Stimulated activated CD8-positive, alpha-beta memory T cell treated with anti-CD3 and anti-CD28 coated beads, Interleukin-4, amount 100 ng/mL, for 48 hours (primary cell): ENCODE measurements at places on chromosomes 2 and 18.

DNA sequence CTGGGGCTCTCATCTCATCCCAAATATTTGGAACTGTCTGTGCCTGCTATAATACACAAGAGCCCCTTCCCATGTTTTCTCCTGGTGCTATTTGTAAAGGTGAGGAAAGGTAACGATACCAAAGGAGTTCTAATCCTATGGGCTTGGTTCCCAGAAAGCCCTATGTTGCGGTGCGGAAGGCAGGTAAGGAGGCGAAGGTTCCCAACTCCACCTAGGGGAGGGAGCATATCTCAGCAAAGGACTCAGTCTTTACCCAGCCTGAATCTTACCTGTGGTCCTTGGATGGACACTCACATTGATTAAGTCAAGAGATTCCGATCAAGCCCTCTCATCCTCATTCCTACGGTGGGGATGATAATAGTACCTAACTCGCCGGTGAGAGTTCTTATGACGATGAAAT, 140.1 kb downstream of the BCL2 start:
- no peak for DNase-seq

GRCh38 chr2:157150747-157151146, 106.8 kb upstream of the GALNT5 start:
- DNase-seq: no peak

DNA sequence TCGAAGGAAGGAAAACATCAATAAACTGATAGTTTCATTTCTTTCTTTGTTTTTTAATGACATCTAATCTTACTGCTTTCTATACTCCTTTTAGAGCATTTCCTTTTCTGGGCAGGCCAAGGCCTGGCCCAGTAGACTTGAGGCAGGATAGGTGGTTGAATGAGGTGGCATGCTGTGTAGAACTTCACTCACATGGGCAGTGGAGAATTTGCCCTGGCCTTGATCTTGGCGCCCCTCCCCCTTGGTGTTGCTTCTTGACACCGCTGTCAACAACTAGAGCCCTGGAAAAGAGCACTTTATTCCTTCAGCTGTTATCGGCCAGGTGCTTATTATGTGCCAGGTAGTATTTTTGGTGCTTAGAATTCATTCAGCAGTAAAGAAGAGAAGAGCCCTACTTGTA, 37.4 kb downstream of the XRCC5 start:
- no peak for DNase-seq

DNA sequence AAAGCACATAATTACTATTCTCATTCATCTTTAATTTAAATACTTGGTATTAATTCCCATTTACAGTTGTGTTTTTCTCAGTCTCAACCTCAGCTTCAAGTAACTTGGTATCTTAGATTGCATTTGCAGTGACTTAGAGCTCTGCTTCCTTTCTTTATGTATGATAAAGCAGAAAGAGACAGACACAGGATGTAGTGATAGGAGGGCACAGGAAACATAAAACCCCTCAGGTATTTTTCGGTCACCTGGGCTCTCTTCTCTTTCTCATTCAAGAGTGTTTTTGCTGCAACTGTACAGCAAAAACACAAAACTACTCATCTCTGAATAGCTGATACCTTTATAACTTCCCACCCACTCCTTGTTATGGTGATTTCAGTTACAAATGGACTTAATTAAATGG, 83.1 kb downstream of the KCTD18 start:
- no peak for DNase-seq

GRCh38 chr2:44941551-44942234, at the start of gene SIX3:
Gene SIX3 (plus strand): TSS chr2:44941702. CDS start chr2:44942105, 403 bp downstream.
- peak; percentile 62 for DNase-seq

- DNase-seq: no peak
Measured at GRCh38 chr2:96579422-96579821, 42.9 kb downstream of the ARID5A start.

- no peak for DNase-seq
Measured at GRCh38 chr2:237546876-237547395, 19.4 kb upstream of the PRLH start.

DNA sequence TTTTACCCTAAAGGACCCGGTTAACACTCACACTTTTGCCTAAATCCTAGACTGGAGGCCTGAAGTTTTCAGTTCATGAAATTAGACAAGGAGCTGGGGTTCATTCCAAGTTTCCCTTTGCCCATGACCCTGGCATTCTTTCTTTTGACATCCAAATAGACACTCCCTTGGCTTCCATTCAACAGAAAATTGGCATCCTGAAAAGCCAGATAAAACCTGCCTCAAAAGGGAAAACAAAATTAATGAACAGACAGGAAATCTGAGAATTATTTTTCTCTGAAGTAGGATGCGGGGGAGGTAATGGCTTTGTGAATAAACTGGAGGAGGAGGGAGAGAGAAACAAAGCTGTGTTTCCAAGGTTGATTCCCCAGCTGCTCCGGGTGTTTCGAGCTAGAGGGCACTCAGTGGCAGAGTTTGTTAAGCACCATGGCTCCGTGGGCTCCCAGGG, 41.0 kb downstream of the SPP2 start:
- no peak for DNase-seq

DNA sequence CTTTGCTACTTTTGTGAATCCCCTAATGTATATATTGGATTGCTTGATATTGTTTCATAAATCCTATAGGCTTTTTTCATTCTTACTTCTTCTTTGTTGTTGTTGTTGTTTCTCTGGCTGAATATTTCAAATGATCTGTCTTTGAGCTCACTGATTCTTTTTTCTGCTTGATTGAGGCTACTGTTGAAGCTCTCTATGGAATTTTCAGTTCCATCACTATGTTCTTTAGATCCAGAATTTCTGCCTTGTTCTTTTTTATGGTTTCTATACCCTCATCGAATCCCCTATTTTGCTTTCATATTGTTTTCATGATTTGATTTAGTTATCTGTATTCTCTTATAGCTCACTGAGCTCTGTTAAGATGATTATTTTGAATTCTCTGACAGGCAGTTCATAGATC, 24.6 kb upstream of the RASGRP3 start:
- DNase-seq: no peak

GRCh38 chr2:239121600-239122012, 273.7 kb downstream of the TWIST2 start:
- DNase-seq: no peak

DNA sequence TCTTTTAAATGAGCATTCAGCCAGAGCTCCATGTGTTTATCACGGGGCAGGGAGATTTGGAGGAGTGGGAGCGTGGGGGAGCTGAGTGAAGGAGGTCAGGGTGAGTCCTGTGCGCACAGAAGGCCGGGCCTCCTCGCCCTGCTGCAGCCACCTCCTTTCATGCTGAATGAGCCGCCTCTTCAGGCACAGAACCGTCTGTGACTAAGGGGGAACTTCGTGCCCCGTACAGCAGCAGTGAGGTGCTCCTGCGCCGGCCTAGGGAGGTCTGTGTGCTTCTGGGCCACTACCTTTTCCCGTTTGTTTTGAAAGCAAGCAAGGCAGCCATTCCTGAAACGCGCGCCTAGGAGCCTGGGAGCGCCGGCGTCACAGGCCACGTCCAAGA, 27.1 kb upstream of the ZNF516 start:
- no peak for DNase-seq

DNA sequence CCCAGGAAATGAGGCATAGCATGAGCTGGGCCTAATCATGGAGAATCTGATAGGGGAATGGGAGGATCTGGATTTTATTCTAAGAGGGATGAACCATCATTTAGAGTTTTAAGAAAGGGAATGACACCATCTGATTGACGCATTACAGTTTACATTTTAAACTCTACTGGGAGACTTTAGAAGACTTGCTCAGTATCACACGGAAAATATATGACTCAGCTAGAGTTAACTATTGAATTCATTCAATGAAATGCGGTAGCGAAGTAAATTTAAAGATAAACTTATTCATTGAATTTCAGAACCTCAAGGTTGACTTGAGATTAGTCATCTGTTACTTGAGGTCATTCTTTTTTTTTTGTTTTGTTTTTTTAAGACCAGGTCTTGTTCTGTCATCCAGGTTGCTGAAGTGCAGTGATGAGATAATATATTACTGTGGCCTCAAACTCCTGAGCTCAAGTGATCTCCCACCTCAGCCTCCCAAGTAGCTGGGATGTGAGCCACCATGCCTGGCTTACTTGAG, 25.0 kb downstream of the MC4R start:
- no peak for DNase-seq

DNA sequence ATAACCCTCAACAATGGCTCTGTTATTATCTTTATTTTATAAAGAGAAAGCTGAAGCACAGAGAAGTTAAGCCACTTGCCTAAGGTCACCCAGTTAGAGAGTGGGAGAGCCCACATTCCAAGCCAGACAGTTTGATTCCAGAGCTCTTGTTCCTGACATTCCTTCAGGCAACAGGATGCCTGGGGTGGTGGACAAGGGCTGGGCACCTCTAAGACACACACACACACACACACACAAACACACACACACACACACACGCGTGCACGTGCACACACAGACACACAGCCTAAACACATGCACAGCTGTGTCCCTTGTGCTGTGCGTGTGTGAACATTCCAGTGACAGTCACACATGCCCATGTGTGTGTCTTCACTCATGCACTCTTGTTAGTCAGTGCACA, 26.4 kb downstream of the CELF4 start:
- DNase-seq: no peak

DNA sequence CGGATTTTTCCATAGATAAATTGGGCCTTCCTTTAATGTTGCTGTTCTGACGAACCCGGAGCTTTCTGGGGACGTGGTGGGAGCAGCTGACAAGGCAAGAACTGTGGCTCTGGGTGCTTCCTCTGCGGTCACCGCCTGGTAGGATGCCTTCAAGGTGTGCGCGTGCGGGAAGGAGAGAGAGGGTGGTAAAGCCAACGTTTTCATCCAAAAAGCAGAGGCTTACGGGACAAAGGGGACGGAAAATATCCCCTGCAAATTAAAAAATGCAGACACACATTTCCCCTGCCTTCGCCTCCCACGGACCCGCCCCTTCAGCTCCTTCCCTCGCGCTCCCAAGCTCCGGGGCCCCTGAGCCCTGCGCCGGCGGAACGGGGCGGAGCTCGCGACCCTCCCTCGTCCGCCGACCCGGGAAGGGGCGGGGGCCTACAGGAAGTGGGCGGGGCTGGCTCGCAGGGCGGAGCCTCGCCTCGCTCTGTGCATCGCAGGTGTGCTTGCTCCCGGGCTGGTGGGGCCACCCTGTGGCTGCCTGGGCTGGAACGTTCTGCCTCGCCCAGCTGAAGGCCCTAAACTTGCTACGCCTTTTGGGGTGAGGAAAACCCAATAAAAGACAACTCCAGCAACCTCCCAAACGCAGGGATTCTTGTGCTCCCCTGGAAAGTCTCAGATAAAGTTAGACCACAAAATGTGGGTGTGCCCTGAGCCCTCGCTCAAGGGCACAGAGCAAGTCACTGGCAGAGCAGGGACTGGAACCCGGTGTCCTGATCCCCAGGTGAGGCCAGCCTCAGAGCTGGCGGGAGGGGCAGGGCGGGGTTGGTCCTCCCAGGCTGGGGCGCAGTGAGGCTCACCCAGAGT, 25.4 kb upstream of the SLC66A3 start:
- peak; percentile 83 for DNase-seq

DNA sequence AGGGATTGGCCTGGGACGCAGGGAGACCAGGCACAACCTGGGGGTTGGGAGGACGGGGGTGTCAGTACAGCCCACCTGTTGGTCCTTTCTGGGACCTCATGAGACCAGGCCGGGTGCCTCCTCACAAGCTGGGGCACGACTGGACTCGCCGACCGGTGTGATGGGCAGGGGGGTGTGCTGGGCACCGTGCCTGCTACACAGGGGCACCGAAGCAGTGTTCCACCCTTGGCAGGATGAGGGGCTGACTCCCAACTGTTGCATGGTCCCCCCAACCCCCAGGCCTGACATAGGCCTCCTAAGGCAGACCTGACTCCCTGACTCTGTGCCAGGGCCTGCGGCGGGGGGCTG, 256.7 kb downstream of the ATAD2B start:
- no peak for DNase-seq

DNA sequence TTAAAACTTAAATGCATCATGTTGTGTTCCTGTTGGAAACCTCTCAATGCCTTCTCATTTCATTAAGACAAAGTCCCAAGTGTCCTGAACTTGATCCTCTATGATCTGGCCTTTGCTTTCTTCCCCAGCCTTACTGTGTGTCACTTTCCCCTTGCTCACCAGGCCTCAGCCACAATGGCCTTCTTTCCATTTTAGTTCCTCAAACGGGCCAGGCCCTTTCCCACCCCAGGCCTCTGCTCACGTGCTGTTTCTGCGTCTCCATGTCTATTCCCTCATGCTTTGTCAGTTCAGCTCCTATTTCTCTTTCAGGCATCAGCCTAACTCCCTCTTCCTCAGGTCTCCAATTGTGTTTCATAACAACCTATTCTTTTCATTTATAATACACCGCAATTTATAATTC, 19.5 kb downstream of the CXCR4 start:
- DNase-seq: no peak

DNA sequence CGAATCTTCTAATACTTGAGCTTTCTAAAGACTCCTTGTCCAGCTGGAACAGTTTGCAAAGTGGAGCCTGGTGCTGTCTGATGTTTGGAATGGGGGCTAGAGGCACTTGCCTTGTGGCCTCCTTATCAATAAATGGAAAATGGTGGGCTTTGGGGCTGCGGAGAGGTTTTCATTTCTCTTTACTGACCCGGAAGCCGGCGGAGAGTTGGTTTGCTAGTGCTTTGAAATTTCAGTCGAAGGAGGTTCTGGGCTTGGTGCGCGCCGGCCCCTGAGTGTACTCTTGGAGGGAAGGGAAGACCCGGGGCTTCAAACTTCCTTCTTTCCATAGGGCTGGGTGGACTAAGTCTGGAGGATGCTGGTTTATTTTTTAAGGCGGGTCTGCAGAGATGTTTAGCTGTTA, 714 bp downstream of the RPIA start:
- peak; percentile 57 for DNase-seq

DNA sequence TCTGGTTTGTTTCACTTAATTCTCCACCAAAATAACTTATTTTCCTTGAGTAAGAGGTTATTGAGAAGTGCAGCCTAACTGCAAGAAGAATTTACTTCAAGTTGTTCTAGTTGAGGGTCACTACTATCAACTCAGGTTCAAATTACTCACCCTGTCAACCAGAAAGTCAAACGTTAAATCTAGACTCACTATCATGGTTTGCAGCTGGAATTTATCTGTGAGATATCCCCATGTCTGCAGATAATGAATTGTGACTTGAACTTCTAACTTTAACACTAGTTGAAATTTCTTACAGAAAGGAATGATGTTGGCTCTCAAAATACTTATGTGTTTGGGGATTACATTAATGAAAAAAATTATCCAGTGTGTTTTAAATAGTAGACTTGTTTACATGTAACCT, 1145.7 kb upstream of the NXPH2 start:
- no peak for DNase-seq

GRCh38 chr2:71822463-71822862, 325.2 kb downstream of the CYP26B1 start:
- no peak for DNase-seq

- DNase-seq: peak; percentile 83
Measured at GRCh38 chr18:48834413-48835031, 116.2 kb downstream of the SMAD7 start.

- no peak for DNase-seq
Measured at GRCh38 chr2:218438596-218438995, 19.7 kb downstream of the VIL1 start.
